Karpas-422 (cell line): ENCODE measurements at places on chromosomes 2 and 18. TPM values are rescaled to one million over a fixed set of nuclear protein-coding genes. Genes with fewer than 3 reads are reported as not detected.

SCYGR7 gene
- total RNA-seq: not detected in 2 replicates

RGPD6 gene
- total RNA-seq: 0.43 and 1.2 TPM in 2 replicates

BABAM2 gene
- 32.9 and 40.8 TPM in 2 replicates for total RNA-seq

ANKRD23 gene
- total RNA-seq: 1.6 and 9.8 TPM in 2 replicates

KIAA2012 gene
- total RNA-seq: 0.29 and 0.89 TPM in 2 replicates

FOXI3 gene
- total RNA-seq: not detected in 2 replicates

SERPINB4 gene
- not detected in 2 replicates for total RNA-seq

IKZF2 gene
- total RNA-seq: 0.54 and 1.3 TPM in 2 replicates

FMNL2 gene
- 2.8 and 3.2 TPM in 2 replicates for total RNA-seq

SLC9A2 gene
- total RNA-seq: not detected in 2 replicates

TFPI gene
- total RNA-seq: not detected in 2 replicates

TANC1 gene
- total RNA-seq: not detected in 2 replicates

FAM124B gene
- not detected in 2 replicates for total RNA-seq
